ENCODE measurements at places on chromosomes 3 and 15. TPM values are rescaled to one million over a fixed set of nuclear protein-coding genes. Genes with fewer than 3 reads are reported as not detected.

DNA sequence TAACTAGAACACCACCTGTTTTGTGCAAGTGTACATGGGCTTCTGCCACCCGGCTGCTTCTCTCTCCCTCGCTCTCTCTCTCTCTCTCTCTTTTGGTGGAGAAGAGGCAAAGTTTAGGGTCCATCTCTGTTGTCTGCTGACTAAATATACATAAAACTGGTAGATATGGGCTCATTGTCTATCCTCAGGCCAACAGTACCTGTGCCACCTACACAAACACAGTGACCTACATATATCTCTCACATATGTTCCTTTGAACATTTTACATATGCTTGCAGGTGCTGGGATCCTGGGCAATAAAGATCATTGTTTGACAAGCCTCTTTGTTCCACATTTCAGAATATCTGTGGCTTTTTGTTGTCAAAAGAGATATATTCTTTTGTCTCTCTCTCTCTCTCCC lies 256.3 kb upstream of the KCNH8 start:
- DNase-seq: no peak

DNA sequence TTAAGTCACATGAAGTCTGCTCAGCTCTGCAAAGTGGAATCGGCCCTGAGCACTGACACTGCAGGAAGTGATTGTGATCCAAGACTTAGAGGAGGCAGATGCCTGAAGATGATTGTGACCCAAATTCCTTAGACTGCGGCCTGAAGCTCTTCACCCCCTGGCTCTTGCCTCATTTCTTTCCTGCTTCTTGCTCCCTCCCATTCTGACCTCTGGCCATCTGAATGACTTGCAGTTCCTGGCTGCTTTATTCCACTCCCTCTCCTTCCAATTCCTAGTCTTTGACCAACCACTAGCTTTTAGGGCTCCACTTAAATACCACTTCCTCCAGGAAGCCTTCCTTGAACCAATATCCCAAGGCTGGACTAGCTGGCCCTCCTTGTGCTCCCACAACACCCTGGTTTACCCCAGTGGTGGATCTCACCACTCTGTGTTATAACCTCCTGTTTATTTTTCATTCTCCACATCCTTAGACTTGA lies 9.9 kb upstream of the EPB42 start:
- DNase-seq: no peak

DNA sequence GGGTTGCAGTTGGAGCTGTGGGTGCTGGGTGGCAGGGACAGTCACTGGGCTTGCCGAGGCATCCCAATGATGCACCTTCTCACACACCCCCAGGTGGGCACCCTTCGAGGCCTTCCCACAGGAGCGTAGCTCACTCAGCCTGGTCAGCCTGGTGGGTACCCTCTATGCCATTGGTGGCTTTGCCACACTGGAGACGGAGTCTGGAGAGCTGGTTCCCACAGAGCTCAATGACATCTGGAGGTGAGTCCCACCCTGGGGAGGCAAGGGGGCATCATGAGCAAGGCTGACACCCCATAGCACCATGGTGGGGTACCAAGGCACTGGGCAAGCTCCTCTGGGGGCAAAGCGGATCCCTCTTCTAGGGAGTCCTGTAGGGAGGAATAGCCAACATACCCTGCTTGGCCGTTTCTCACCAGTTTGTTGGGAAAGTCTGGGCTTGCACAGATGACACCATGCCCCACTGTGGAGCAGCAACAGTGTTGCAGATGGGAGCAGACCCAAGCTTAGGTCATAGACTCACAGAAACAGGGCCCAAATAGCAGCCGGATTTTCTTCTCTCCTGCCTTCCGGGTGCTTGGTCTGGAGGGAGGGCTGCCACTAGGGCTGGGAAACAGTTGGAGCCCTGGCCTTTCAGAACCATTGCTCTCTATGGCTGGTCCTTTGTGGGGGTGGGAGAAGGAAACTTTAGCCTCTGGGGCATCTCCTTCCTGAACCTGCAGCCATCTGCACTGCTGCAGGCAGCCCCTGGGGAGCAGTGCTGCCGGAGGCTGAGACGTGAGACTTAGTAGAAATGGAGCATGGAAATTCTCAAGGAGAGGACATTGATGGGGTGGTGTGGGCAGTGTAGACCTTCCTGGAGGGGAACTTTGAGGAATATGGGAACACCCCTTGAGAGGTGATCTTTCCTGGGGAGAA lies 5.7 kb downstream of the KLHL40 start:
- DNase-seq: no peak

DNA sequence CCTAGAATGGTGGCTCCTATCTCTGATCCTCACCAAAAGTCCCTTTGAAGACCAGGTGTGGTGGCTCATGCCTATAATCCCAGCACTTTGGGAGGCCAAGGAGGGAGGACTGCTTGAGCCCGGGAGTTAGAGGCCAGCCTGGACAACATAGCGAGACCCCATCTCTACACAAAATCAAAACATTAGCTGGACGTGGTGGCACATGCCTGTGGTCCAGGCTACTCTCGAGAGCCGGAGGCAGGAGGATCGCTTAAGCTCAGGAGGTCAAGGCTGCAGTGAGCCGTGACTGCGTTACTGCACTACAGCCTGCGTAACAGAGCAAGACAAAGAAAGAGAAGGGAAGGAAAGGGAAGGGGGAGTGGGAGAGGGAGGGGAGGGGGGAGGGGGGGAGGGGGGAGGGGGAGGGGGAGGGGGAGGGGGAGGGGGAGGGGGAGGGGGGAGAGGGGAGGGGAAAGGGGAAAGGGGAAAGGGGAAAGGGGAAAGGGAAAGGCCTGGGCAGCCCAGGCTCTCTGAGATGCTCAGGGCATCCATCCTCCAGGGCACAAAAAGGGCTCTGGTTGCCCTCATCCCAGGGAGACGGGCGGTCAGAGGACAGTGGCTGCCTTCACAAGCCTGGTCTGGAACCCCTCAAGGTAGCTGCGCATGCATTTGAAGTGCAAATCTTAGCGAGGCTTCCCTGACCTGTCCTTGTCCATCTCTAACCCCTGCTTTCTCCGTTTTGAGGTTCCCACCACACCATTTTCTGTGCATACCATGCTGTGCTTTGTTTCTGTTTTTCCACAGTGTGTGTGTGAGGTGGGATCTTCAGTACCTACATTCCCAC lies 76.1 kb downstream of the LDHAL6B start:
- DNase-seq: no peak

DNA sequence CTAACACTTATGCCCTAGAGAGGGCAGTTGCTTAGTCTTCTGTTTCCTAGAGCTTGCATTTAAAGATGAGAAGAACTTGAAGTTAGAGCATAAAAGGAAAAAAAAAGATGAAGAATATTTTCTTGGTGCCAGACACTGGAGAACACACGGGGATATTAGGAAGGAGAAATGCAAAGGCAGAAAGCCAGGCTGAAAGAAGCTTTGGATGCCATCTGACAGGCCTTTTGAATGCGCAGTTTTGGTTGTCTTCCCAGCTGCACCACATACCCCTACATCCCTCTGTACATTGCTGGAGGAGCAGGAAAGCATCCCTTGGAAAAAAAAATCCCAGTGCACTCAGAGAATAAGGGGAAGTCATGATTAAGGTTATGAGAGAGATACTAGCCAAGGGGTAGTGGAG lies 378.9 kb downstream of the GAP43 start:
- DNase-seq: no peak

DNA sequence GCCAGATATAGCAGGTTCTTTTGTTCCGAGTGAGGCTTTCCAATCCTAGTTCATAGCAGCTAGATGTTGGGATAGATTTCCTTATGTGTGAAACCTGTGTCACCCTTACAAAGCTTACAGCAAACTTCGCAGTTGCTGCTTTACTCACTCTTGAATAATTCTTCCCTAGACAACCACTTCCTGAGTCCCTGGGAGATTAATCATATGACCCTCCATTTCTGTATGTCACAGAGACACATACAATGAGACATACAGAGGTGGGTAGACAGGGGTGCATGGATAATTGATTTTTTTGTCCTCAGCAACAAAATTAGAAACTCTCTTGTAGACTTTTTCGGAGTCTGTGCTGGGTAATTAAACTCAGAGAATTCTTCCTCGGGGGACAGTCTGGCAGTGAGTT lies 163.2 kb downstream of the NSUN3 start:
- DNase-seq: peak; percentile 45

GRCh38 chr3:44232407-44232806 lies 9.3 kb upstream of the TOPAZ1 start:
- DNase-seq: no peak

DNA sequence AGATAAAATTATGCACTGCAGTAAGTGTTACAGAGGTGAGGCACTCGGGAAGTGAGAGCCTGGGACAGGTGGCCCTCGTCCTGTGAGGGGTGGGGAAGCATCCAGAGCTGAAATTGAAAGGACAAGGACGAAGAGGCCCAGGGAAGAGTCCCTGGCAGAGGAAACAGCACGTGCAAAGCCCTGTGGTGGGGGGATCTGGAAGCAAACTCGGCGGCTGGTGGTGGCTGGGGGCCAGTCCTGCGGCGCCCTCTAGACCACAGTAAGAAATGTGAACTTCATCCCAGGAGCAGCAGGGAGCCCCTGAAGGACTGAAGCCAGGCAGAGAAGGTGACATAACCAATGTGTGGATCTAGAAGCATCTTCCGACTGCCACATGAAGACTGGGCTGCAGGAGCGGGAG lies 42.8 kb downstream of the GRIP2 start:
- DNase-seq: no peak

- DNase-seq: peak; percentile 88
Measured at GRCh38 chr3:188286087-188286513, 132.1 kb downstream of the LPP start.

- no peak for DNase-seq
Measured at GRCh38 chr3:150840802-150841515, 64.3 kb downstream of the MINDY4B start.

DNA sequence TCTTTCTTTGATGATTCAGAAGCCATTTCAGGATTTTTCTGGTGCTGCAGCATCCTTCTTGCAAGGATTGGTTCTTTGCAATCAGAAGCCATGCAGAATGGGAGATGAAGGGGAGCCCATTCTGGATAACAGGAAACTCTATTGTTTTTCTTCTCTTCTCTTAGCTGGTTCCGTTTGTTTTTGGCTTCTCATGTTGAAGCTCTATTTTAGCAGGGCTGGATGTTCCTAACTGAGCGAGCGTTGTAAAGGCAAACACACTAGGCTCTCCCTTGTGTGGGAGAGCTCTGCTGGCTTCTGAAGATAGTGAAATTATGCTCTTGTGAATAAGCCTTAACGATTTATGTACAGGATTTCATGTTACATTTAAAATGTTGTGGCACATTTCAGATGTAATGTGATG lies 8.3 kb downstream of the CACNA1D start:
- DNase-seq: no peak

- DNase-seq: peak; percentile 59
Measured at GRCh38 chr3:52220380-52221026, 4.9 kb downstream of the TLR9 start.

DNA sequence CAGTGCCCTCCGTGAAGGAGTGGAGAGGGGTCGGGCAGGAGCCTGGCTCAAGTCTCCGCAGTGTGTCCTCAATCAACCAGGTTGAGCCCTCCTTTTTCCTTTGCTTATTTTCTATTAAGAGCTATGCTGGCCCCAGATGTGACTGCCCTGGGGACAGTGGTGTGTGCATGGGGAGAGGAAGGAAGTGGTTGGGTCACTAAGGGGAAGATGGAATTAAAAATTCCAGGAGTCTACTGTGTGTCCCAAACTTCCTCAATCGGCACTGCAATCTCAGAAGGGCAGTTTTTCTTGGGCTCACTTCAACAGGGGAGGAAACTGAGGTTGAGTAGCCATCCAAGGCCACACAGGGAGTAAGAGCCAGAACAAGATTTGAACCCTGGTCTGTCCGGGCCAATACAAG lies 13.7 kb upstream of the GRIP2 start:
- no peak for DNase-seq

ACAN gene
- total RNA-seq: not detected

GHSR gene
- not detected for total RNA-seq

DOCK3 gene
- total RNA-seq: 0.29 TPM

SEMA4B gene
- 17.8 TPM for total RNA-seq

RAMAC gene
- total RNA-seq: 43.3 TPM

PEX5L gene
- not detected for total RNA-seq

ZMYND10 gene
- not detected for total RNA-seq

PYGO1 gene
- total RNA-seq: 9.9 TPM

PIGZ gene
- total RNA-seq: 0.13 TPM

NEO1 gene
- total RNA-seq: 28.3 TPM

MUSTN1 gene
- not detected for total RNA-seq

Data from SJSA1 (cell line).